ENCODE measurements at places on chromosomes 6 and 20.

GRCh38 chr6:17427062-17427461 is 33.7 kb downstream of the CAP2 start:
- DNase-seq, result no peak

GRCh38 chr6:83096791-83097190 is 29.3 kb downstream of the DOP1A start:
- DNase-seq, result no peak

GRCh38 chr6:157461000-157461915 is 80.3 kb downstream of the ZDHHC14 start:
- no peak for DNase-seq

- DNase-seq, result no peak
Measured at GRCh38 chr6:53441761-53442160, 93.0 kb upstream of the ELOVL5 start.

- DNase-seq, result no peak
Measured at GRCh38 chr6:15936503-15936902, 192.4 kb upstream of the MYLIP start.

GRCh38 chr20:40325006-40325568 is 363.9 kb downstream of the MAFB start:
- no peak for DNase-seq

GRCh38 chr6:119306396-119306968 is 43.1 kb downstream of the MAN1A1 start:
- no peak for DNase-seq

GRCh38 chr6:35495258-35496035 is 1.4 kb downstream of the TEAD3 start:
- DNase-seq, result no peak

DNA sequence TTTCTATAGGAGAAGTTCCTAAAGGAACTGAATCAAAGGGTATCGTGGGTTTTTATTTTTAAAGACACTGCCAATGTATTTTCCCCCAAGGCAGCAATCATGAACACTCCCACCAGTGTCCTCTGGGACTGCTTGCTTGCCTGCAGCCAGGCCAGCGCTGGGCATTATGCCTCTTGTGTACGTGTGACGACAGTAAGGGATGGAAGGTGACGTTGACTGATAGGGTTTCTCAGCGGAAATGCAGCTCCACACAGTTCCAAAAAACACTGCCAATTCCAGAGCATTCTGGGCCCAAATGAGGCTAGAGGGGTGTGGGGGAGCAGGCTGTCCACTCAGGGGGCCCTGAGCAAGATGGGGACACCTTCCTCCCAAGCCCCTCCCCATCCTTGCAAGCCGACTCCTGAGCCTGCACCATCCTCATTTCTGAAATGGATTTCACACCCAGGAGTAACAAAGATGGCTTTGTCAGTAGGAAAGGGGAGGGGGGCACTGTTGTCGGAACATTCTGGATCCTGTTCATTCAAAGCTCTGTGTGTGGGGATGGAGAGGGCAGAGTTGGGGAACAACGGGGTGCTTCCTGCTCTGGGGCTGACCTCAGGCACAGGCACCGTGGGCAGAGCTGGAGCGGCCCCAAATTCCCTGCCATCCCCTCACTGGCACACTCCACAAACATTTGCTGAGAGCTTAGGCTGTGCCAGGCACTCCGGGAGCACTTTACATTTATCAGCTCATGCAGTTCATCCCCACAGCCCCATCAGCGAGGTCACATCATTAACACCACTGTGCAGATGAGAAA is 20.0 kb downstream of the PREX1 start:
- DNase-seq, result no peak

DNA sequence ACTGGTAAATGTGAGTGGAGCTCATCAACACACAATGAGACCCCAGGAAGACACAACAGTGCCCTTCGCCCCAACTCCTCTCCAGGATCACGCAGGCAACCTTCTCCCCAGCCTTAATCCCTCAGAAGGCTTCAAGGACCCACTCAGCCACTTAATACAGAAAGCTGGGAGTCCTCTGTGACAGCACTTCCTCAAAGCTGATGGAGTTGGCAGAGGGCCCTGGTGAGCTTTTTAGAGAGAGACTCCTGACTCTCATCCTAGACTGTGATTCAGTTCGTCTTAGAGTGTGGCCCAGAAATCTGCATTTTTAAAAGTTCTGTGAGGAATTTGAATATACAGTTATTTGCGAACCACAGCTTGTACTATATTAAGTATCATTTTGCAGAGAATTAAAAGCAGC is 187.7 kb downstream of the UST start:
- no peak for DNase-seq

- DNase-seq, result no peak
Measured at GRCh38 chr20:44627364-44628010, 24.0 kb downstream of the ADA start.

- DNase-seq, result no peak
Measured at GRCh38 chr6:26251354-26252076, 113.5 kb upstream of the BTN3A2 start.

GRCh38 chr6:21348504-21349195 is 244.9 kb upstream of the SOX4 start:
- no peak for DNase-seq

GRCh38 chr6:5989141-5989723 is 17.5 kb downstream of the NRN1 start:
- DNase-seq, result no peak

DNA sequence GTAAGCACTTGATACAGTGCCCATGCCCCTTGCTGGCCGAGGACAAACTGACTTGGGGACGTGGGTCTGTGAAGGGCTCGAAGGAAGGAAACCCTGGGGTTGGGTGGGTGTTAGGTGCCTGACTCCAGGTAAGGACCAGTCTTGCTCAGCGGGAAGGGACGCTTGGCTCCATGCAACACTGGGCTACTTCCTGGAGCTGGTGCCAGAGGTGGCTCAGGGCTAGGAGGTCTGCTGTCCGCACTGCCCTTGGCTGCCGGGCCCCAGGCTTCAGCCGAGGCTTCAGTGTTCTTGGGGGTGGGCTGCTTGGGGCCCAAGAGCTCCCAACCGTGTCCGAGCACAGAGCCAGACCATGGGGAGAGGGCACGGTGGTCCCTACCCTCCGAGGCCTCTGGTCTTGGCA is 5.3 kb downstream of the GATA5 start:
- no peak for DNase-seq

GRCh38 chr6:113598786-113599185 is 258.4 kb upstream of the MARCKS start:
- DNase-seq, result no peak

DNA sequence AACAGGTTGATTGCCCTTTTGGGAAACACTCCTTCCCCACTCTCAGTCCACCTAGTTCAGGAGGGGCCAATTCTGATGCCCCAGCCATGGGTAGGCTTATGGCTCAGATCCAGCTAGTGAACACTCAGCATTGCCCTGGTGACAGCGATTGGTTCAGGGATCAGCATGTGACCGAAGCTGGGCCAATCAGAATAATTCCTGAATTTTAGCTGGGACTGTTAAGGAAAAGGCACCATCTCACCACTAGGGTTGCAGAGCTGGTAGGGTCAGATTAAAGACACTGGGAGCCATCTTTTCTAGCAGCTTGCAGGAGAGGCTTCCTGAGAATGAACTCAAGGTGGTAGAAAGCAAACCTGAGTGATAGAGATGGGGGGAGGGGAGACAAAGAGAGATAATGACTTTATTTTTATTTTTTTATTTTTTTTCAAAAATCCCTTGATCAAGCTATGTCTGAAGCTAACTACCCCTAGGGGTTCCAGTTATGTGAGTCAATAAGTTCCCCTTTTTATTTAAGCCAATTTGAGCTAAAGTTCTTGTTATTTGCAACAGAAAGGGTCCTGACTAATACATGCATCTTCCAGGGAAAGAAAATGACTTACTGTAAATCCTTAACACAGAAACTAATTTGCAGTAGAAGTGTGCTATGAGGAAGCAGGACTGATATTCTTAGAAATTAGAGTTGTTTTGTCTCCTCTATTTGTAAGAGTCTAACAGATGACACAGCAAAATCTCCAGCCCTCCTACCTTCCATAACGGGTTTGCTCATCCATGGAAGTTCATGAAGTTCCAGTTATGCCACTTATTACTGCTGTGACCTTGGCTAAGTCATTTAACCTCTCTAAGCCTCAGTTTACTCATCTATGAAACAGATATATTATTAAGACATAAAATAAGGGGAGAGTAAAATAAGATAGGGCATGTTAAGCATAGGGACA is 44.7 kb downstream of the EYA2 start:
- DNase-seq, result no peak

DNA sequence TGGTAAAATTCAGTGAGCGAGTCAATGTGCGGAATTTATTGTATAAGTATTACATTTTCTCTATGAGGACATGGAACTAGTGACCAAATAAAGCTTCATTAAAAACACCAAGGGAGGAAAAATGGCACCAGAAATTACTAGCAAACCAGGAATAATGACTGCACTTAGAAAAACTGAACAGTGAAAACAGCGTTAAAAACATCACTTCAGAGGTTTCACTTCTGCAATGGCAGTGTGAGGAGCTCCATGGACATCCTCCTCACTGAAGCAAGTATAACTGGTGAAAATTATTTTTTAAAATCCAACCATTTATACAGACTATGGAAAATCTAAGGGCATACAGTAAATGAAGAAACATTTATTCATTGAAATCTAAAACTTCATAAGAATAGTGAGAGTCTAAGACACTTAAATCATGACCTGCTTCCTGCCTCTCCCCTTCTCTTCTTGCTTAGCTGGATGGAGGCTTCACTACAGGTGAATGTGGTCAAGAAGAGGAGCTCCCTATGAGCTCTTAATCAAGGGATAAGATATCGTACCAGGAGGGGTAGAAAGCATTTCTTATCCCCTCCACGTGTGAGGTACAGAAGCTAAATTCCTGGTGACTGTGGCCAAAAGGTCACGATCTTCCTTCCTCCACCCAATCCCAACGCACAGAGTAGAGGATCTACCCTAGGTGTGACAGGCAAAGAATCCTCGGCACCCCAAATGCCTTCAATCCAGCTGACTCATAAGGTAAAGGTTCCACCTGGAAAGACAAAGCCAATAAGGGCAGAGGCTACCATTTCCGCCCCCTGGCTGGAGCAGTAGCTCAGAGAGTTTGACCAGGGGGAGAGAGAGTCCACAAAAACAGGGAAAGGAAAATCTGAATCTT is 12.3 kb upstream of the ASF1A start:
- no peak for DNase-seq

- DNase-seq, result no peak
Measured at GRCh38 chr6:112298021-112298745, 43.8 kb upstream of the LAMA4 start.

- DNase-seq, result no peak
Measured at GRCh38 chr6:4891141-4891540, 112.7 kb downstream of the RPP40 start.

- DNase-seq, result no peak
Measured at GRCh38 chr6:1188199-1188598, 123.7 kb upstream of the FOXQ1 start.

GRCh38 chr20:41453010-41453950 is 86.7 kb upstream of the EMILIN3 start:
- no peak for DNase-seq

DNA sequence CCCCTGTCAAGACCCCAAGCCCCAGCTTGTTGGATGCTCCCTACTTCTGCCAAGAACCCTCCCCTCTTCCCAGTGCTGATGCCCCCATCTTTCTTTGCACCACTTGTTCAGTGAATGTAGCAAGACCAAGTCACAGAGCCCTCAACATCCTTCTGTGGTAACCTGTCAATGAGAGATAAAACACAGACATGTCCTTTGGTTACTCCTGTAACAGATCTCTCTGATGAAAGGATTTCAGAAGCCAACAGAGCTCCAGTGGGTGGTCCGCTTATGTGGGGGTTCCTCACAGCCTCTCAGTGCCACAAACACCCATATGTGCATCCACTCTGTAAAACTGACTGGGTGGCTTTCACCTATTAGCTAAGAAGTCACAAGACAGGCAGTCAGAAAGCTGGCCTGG is 93.2 kb upstream of the CST7 start:
- DNase-seq, result no peak

DNA sequence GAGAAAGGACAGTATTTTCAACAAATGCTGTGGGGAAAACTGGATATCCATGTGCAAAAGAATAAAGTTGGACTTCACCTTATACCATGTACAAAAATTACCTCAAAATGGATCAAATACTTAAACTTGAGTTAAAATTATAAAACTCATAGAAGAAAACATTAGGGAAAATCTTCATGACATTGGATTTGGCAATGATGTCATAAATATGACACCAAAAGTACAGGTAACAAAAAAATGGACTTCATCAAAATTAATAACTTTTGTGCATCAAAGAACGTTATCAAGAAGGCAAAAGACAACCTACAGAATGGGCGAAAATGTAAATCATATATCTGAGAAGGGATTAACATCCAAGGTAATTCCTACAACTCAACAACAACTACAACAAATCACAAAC is 355.3 kb upstream of the SOX4 start:
- DNase-seq, result no peak

- no peak for DNase-seq
Measured at GRCh38 chr6:128482642-128483041, 37.8 kb downstream of the PTPRK start.

DNA sequence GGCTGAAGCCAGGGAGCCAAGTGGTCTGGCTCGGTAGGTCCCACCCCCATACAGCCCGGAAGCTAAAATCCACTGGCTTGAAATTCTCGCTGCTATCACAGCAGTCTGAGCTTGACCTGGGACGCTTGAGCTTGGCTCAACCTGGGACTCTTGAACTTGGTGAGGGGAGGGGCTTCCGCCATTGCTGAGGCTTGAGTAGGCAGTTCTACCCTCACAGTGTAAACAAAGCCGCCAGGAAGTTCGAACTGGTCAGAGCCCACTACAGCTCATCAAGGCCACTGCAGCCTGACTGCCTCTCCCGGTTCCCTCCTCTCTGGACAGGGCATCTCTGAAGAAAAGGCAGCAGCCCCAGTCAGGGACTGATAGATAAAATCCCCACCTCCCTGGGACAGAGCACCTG is 1337.7 kb downstream of the HACE1 start:
- DNase-seq, result no peak

DNA sequence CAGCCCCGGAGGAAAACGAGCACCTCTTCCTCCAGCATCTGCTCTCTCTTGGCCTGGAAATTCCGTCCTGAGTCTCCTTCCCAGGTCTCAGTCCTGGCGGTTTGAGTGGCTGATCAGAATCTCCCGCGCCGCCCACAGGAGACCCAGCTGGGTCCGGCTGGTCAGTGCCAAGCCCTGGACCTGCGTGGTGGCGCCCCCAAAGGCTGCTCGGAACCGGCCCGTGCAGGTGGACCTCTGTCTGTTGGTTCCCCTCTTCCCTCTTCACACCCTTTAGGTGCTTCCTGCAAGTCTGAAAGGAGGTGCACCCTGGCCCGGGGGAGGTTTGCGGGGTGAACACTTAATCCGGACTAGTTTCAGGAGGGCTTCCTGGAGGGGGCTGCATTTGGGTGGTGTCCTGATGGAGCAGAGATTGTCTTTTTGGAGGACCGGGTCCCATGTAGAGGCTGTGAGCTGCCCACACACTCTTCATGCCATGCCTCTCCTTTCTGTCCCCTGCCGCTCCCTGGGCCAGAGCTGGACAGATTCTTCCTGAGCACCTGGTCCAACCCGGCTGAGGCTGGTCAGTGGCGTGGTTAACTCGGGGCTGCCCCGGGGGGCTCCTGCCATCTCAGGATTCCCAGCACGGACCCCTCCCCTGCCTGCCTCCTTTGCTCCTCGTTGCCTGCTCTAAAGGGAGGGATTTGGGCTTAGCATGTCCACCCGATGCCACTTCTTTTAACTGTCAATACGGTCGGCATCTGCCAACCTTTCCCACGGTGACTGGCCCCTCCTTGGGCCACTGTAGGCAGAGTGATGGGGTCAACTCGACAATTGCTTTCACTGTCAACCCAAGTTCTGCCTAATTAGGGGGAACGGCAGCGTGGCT is 16.5 kb upstream of the BHLHE23 start:
- DNase-seq, result no peak

GRCh38 chr6:128252341-128253176 is 267.8 kb downstream of the PTPRK start:
- DNase-seq, result no peak

GRCh38 chr6:52523378-52524142 is 53.3 kb downstream of the TRAM2 start:
- no peak for DNase-seq
